ENCODE measurements at places on chromosomes 13 and 19.
A peak's percentile ranks its signal among the peaks of the same experiment; 100 is the strongest.

DNA sequence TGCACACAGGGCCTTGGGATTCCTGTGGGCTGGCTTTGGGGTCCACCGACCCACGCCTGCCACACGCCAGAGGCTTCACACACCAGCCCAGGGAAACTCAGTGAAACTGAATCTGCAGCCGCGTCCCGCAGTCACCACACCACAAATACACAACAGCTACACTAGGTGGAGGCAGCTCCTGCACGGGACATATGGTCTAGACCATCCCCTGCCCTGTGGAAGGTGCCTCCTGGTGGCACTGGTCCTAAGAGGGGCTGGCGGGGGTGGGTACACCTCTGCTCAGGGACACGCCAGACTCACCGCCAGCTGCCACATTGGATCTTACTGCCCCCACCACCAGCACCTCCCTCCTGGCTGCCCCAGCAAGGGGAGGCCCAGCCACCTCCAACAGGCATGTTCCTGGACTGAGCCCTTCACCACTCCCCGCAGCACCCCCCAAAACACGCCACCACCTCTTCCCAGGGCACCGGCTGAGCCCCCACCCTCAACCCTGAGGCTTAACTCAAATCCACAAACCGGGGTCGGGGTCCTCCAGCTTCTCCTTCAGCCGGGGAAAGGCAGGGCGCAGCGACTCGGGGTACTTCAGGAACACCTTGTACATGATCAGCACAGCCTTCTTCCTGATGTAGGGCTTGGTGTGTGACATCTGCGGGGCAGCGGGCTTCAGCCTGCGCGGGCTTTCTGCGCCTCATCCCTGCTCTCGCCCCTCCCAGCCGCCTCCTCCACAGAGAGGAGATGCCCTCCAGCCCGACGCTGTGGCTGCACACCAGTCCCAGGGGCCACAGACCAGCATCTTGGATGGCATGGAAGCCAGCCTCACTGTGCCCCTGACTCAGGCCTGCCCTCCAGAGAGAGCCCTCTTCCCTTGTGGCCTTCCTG, 21.2 kb downstream of the AP3D1 start:
- no peak for DNase-seq

- no peak for DNase-seq
Measured at GRCh38 chr19:45865269-45865948, 1.3 kb downstream of the FOXA3 start.

GRCh38 chr19:55694656-55695491, 19.8 kb downstream of the EPN1 start:
- no peak for DNase-seq

- no peak for DNase-seq
Measured at GRCh38 chr13:25846222-25846984, 205.4 kb downstream of the SHISA2 start.

DNA sequence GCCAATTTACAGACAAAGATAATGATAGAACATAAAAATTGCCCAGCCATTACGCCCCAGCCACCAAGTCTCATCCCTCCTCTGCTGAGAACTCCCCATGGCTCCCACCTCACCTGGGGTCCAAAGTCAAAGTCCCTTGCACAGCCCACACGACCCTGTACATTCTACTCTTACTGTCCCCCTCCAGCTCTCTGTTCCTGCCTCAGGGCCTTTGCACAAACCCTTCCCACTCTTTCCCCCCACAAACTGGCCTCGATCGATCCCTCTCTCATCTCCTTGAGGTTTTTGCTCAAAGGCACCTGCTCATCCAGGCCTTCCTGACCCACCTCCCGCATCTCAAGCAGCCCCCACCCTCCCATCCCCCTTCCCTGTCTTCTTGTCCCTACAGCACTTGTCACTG, 1.3 kb downstream of the DOCK6 start:
- no peak for DNase-seq

DNA sequence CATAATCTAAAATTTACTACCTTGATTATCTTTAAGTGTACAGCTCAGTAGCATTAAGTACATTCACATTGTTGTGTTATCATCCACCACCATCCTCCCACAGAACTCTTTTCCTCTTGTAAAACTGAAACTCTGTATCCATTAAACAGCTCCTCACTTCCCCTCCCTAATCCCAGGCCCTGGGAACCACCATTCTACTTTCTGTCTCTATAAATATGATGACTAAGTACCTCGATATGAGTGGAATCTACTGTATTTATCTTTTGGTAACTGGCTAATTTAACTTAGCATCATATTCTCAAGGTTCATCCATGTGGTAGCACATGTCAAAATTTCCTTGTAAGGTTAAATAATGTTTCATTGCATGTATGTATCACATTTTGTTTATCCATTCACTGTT, 49.0 kb upstream of the POMP start:
- no peak for DNase-seq

- DNase-seq: no peak
Measured at GRCh38 chr19:53034948-53035675, 9.4 kb upstream of the ERVV-2 start.

DNA sequence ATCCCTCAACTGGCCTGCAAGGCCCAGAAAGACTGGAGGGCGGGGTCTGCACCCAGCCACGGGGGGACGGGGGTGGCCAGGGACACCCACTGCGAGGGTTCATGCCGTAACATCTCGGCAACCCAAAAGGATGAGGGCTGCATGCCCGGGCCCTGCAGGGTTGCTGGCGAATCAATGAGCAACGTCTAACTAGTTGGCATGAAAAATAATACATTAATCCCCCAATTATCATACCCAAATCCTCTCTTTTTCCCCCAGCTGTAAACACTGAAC, 232.2 kb downstream of the TUBA3C start:
- DNase-seq: no peak

DNA sequence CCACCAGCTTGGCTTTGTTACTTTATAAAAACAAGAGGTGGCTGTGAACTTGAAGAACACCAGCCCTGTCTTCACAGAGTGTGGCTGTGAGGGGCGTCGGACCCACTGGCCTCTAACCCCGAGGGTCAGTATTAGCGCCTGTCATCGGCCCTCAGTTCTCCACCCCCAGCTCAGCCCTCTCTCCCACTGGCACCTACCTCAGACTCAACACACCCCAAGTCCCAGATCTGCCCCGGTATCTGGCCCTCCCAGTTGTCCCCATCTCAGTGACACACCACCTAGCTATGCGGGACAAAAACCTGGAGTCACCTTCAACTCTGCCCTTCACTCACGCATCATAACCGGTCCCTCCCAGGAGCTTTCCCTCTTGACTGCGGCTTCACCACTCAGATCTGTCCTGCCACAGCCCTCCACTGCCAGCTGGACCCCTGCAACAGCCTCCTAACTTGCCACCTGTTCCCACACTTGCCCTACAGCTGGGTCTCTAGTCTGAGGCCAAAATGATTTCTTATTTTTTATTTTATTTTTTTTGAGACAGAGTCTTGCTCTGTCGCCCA, 45.4 kb downstream of the PEPD start:
- no peak for DNase-seq

DNA sequence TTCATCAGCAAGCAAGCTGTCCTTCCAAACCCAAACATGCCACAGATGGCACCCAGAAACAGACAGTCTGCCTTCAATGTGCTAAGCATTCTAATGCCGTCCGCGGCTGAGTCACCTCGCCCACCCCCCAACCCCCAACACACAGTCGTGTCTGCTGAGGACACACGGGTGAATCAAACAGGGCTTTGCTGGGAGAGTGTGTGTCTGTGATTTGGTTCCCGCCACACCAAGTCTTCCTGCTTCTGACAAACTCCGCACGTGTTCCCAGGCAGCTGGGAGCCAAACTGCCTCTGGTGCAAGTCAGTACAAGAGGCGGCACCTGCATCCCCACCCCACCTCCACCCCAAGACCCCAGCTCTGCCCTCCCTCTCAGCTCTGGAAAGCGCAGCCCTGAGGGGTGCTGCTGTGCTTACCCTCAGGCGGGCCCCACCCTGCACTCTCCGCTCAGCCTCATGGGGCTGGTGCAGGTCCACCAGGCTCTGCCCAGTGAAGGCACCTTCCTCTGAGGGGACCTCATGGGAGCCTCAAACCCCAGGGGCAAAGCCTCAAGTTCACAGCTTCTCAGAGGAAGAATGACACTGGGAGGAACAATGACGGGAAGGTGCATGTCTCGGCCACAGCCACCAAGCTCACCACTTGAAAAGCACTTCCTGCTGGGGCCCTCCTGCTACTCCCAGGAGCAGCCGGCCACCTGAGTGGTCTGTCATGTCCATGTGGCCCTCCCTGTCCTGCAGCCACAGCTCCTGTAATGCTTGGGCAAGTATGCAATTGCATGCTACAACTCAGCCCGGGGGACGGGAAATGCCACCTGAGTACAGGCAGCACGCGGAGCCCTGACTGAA, 15.0 kb upstream of the SLC35E1 start:
- DNase-seq: peak; percentile 38

GRCh38 chr19:51755571-51755970, 3.9 kb upstream of the FPR1 start:
- no peak for DNase-seq

- no peak for DNase-seq
Measured at GRCh38 chr13:36806102-36806501, 12.9 kb upstream of the RFXAP start.

DNA sequence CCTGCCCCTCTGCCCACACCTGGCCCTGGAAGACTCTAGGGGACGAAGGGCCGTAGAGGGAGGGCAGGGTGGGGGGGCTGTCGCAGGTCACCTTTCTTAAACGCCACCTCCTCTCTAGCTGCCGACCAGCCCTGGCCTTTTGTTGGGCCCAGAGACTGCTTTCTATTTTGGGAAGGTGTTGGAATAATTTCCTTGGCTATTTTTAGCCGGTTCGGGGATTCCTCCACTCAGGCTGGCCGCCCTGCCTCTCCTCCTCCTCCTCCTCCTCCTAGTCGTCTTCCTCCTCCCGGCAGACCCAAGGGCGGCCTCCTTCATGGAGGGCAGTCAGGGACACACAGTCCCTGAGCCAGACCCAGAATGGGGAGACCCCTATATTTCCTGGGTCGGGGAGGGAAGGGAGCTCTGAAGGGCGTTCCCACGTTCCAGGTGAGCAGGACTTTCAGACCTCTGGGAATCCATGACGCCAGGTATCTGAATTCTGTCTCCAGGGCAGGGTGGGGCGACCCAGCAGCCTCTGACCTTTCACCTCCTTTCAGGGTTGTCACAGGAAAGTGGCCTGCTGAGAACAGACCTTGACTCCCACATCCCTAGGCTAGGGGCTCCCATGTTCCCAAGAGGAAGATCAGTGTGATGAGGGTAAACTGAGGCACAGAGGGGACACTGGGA, 19.9 kb downstream of the GADD45B start:
- DNase-seq: no peak

- DNase-seq: no peak
Measured at GRCh38 chr19:18435178-18435841, 2.6 kb downstream of the ISYNA1 start.

- no peak for DNase-seq
Measured at GRCh38 chr19:44576843-44577565, 36.4 kb upstream of the IGSF23 start.

GRCh38 chr19:33938821-33939220, 142.2 kb downstream of the KCTD15 start:
- DNase-seq: no peak

DNA sequence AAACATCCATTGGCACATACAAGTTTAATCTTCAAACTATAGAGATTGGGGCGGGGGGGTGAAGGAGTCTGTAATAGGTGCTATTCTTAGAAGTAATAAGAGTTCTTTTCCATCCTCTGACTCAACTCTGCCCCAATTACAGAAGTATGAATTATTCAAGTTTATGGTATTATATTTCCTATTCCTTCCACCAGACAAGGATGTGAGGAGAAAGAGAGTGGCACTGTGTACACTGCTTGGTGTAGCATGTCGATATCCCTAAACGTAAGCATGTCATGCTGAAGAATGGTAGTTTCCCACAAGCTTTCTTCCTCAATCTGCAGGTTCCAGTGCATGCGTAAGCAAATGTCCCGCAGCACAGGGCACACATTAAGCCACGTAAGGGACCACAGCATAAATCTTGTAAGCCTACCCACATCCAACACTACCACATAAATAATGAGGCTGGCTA, 14.1 kb downstream of the BRD4 start:
- no peak for DNase-seq

DNA sequence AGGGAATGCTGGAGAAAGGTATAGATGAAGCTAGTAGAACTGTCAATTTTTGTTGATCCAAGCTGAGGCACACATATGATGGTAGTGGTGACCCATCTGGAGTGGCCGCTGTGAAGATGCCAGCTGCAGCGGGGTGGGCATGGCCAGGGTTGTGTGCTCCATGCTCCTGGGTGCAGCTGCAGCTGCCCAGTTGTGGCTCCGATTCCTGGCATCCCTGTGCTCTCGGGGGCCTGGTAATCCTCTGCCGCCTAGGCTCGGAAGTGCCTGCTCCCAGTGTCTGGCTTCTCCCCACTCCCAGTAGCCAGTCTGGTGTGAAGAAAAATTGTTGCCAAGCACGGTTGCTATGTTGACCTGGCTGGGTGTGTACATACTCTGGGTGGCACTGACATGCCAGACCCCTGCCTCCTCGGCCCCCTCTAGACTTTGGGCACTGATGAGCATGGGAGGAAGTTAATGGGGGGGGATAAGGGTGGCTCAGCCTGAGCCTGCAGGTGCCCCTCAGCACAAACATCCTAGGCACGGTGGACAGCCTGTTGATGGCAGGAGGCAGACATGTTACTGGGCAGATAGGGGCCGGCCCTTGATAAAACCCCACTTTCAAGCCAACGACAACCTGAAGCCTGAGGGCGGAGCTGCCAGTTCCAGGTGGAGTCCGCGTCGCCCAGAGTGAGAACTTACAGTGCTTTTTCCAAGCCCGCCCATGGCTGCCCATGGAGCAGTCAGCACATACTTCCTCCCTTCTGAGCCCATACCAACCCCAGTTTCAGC, 1400.7 kb downstream of the PCDH9 start:
- DNase-seq: no peak

- DNase-seq: no peak
Measured at GRCh38 chr13:22487932-22488331, 692.8 kb upstream of the SGCG start.

DNA sequence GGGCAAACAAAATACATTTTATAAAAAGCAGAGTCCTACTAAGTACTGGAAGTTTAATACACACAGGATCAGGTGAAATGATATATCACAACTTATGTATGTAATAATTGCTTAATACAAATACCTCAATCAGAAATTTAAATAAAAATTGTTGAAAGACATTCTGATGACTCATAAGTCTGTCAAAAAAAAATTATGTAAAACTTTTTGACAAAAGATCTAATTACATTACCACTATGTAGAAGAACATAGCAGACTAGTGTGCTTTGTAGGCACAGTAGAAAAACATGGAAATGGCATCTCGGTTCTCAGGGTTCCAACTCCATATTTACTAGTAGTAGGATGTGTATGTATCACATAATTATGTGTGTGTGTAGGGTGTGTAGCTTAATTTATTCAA, 156.2 kb downstream of the DNAJC3 start:
- DNase-seq: no peak

GRCh38 chr19:15256708-15257331, 24.6 kb upstream of the EPHX3 start:
- no peak for DNase-seq
